ENCODE measurements at places on chromosomes 3 and 15. TPM values are rescaled to one million over a fixed set of nuclear protein-coding genes. Genes with fewer than 3 reads are reported as not detected.

DNA sequence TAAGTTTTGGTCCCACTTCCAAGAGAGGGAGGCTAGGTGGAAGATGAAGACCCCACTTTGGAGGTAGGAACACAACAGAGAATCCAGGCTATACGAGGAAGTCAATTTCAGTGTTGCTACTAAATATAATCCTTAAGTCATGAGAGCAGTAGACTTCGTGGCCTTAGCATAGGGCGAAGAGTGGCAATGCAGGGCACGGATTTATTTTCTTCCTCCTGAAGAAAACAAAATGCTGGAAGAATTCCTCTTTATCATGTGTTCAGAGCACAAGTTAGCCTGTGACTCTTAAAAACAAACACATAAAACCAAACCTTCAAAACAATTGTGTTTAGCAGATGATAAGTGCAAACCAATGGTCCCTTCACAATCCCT lies 19.4 kb downstream of the BCL2L10 start:
- DNase-seq: peak; percentile 28

GRCh38 chr3:138213398-138214085 lies 26.4 kb downstream of the ARMC8 start:
- DNase-seq: peak; percentile 19

DNA sequence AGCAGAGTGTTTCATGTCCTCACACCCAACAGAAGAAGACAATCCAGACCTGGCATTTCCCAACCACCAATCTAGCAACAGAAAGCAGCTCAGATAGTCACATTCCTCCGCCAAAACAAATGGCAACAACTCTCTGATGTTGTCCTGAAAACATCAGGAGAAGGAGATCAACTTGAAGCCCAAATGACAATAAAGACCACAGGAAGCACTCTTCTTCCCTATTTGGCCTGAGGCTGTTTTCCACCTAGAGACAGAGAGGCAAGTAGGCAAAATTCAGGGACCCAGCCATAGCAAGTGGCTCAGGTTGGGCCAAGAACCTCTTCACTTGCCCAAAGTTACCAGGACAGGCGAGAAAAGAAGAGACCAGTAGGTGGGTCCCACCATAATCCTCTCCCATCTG lies 35.0 kb downstream of the ZNF148 start:
- DNase-seq: peak; percentile 24

GRCh38 chr3:116770815-116771450 lies 61.4 kb downstream of the TUSC7 start:
- DNase-seq: peak; percentile 70

- DNase-seq: peak; percentile 49
Measured at GRCh38 chr15:29789871-29790270, 32.4 kb downstream of the TJP1 start.

DNA sequence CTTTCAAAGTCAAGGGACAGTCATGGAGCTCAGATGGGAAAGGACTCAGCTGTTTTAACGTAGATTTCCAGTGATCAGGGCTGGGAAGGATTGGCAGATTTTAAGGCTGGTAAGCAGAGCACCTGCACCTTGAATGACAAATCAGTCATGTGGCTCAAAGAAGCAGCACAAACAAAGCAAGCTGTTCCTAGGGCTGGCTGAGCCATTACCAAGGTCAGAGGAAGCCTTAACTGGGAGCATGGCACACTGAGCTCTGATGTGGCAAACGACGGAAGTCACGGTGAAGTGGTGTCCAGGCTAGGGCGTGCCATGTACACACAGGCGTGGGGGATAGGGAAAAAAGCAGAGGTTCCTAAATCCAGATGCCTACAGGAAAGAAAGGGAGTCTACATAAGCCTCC lies 84.6 kb upstream of the PFN2 start:
- no peak for DNase-seq

DNA sequence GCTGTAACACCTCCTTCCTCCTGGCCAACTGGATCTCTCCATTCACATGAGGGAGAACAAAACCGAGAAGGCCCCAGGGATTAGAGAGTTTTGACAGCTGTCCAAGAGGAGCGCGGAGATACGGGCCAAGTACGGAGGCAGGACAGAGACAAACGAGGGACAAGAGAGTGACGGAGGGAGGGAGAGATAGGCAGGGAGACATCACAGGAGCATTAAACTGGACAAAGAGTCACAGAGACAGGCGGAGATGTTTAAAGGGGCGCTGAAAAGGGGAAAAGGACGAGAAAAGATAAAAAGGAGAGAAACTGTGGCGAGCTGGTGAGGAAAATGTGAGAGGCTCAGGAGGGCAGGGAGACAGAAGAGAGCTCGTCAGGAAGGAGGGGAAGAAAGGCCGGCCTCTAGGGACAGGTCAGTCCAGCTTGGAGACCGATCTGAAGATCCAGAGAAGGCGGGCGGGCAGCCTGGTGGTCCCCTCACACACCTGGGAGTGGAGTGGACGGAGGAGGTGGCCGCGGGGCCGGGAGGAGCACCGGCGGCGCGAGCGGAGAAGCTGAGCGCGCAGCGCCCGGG lies 40.5 kb upstream of the ROPN1 start:
- DNase-seq: peak; percentile 59

DNA sequence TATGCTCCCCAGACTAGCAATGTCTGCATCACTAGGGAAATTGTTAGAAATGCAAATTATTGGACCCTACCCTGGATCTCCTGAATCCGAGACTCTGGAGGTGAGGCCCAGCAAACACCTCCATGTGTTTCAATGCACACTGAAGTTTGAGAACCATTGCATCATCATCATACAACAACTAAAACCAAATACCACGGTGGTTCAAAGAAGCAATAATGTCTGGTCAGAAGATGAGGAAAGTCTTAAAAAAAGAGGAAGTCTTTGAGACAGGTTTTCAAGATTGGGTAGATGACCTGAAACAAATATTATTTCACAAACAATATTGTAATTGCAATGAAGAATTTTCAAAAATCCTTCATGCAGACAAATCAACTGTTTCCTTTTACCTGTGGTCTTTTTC lies 60.3 kb upstream of the TRA2B start:
- DNase-seq: no peak

DNA sequence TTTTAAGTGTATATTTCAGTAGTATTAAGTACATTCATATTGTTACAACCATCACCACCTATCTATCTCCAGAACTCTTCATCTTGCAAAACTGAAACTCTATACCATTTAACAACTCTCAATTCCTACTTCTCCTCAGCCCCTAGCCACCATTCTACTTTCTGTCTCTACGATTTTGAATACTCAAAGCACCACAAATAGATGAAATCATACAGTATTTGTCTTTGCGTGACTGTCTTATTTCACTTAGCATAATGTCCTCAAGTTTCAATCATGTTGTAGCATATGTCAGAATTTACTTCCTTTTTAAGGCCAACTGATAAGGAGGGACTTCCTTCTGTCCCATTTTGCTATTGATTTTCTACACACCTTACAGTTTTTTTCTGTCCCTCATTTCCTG lies 593.3 kb downstream of the FHIT start:
- DNase-seq: no peak

DNA sequence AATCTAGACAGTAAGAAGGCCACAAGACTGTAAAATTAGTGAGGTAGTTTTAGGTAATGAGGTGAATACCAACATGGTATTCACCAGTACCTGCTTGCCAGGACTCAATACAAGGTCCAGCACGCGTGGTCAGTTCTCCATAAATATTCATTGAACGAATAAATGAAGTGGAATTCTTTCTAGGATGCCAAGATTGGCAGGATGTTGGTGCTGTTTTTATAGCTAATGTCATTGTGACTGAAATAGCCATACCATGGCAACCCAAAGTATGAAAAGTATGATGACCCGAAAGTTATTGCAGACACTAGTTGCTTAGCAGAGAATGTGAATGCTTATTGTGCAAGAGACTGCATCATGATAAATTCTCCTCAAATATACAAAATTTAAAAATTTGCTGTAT lies 307.2 kb downstream of the KCNH8 start:
- no peak for DNase-seq

- no peak for DNase-seq
Measured at GRCh38 chr3:2465842-2466241, 367.2 kb downstream of the CNTN4 start.

- DNase-seq: no peak
Measured at GRCh38 chr15:98953968-98954367, 53.6 kb downstream of the PGPEP1L start.

Gene LRRC31
- not detected for total RNA-seq

Gene PRSS50
- total RNA-seq: not detected

Gene DPPA2
- total RNA-seq: not detected

All from M059J (cell line).